LoVo (cell line): ENCODE measurements at places on chromosomes 2 and 18.

GRCh38 chr2:172944794-172945509, 130.7 kb upstream of the MAP3K20 start:
- no peak for DNase-seq

- DNase-seq: no peak
Observed at GRCh38 chr2:229417916-229418315, 146.8 kb upstream of the PID1 start.

DNA sequence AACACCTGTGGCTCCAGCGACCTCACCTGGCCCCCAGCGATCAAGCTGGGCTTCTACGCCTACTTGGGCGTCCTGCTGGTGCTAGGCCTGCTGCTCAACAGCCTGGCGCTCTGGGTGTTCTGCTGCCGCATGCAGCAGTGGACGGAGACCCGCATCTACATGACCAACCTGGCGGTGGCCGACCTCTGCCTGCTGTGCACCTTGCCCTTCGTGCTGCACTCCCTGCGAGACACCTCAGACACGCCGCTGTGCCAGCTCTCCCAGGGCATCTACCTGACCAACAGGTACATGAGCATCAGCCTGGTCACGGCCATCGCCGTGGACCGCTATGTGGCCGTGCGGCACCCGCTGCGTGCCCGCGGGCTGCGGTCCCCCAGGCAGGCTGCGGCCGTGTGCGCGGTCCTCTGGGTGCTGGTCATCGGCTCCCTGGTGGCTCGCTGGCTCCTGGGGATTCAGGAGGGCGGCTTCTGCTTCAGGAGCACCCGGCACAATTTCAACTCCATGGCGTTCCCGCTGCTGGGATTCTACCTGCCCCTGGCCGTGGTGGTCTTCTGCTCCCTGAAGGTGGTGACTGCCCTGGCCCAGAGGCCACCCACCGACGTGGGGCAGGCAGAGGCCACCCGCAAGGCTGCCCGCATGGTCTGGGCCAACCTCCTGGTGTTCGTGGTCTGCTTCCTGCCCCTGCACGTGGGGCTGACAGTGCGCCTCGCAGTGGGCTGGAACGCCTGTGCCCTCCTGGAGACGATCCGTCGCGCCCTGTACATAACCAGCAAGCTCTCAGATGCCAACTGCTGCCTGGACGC, 4.9 kb downstream of the GPR35 start:
- DNase-seq: no peak

DNA sequence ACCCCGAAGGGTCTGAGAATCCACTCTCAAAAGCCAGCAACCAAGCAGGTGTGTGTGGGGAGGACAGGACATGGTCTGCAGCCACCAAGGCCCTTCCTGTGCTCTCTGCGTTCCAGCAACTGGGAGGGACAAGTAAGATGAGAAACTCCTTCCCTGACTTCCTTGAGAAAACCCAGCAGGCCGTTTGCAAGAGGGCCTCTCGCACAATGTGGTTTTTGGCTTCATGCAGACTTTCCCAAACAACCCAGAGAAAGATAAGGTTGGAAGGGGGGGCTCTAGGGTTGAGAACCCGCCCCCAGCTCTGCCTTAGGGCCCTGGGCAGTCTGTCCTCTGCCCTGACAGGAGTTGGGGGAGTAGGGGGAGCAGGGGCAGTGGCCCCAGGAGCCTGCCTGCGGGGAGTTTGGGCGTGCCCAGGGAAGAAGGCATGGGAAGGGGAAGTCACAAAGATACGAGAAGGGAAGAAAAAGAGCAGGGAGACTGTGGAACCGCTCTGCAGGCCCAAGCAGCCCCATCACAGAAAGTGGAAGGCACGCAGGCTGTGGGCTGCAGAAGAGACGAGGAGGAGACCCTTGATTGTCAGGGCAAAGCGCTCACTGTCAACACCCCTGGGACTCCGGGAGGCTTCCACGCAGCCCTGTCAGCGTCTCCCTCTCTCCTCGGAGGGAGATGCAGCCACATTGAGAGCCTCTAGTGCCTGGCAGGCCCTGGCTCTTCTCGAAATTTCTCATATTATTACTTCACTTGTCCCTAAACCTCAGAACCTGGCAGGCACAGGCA, 99.8 kb downstream of the SMAD7 start:
- DNase-seq: no peak

DNA sequence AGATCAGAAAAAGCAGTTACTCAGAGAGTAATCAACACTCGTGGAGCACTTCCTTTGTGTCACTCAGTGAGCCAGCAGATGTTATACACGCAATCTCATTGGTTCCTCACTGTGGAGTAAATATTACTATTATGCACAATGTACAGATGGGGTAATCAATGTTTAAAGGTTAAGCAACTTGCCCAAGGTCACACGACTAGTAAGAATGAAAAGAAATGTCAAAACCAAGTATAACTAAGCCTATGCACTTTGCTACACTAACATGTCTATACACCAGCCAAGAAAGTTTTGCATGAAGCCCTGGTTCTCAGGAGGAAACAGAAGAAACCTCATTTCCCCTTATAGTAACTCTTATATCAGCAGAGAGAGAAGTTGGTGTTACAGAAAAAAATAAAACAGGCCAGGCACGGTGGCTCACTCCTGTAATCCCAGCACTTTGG, 5.4 kb downstream of the METTL21A start:
- DNase-seq: no peak

GRCh38 chr2:190578158-190579057, 43.9 kb upstream of the NEMP2 start:
- DNase-seq: peak; percentile 95

- no peak for DNase-seq
Observed at GRCh38 chr2:226847090-226847489, 11.2 kb downstream of the RHBDD1 start.

DNA sequence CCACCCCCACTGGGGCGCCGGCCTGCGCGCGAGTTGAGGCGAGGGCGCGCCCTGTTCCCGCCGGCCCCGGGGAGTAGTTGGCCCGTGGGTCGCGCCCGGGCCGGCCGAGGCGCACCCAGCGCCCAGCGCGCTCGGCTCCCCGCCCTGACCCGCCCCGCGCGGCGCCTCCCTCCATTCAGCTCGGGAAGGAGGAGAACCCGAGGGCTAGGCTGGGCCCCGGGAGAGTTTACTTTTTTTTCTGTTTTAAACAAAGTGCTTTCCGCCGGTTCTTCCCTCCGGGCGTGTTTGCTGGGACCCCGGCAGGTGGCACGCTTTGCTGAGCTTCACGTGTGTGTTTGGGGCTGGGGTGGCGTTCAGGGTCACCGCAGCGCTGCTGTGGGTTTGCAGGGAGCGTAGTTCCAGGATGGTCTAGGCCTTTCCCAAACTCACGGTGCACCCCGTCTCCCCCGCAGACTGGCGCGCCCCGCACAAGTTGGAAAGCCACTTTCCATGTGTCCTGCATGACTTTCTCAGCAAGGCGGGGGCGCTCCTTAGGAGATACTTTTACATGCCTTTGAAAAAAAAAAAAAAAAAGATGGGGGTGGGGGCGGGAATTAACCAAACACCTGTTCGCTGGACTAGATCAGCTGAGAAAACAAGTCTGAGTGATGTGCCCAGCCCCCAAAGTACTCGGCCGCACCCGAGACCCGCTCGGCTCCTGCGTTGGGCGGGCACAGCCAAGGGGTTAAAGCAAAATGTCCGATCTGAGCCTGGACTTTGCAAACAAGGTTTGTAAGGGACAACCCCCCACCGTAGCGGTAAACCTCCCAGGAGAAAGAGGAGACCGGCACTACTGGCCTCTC, 825 bp downstream of the ITGA6 start:
- peak; percentile 42 for DNase-seq

DNA sequence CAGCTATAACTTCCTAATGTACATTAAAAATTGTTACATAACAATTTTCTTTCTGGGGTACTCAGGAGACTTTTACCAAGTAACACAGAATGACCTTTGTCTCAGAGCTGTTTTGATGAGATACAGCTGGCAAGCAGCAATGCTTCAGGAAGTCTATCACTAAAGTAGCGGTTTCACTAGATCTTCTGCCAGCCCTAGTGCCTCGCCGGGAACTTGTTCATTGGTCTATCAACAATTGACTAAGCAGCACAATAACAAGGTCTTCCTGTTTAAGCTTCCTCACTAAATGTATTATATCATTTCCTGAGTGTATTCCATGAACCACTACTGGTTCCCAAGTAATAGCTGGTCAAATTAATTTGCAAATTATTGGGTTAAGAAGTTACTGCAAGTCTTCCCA, 69.2 kb downstream of the TRIP12 start:
- DNase-seq: no peak

- no peak for DNase-seq
Observed at GRCh38 chr2:54986264-54986663, 64.0 kb downstream of the RTN4 start.

DNA sequence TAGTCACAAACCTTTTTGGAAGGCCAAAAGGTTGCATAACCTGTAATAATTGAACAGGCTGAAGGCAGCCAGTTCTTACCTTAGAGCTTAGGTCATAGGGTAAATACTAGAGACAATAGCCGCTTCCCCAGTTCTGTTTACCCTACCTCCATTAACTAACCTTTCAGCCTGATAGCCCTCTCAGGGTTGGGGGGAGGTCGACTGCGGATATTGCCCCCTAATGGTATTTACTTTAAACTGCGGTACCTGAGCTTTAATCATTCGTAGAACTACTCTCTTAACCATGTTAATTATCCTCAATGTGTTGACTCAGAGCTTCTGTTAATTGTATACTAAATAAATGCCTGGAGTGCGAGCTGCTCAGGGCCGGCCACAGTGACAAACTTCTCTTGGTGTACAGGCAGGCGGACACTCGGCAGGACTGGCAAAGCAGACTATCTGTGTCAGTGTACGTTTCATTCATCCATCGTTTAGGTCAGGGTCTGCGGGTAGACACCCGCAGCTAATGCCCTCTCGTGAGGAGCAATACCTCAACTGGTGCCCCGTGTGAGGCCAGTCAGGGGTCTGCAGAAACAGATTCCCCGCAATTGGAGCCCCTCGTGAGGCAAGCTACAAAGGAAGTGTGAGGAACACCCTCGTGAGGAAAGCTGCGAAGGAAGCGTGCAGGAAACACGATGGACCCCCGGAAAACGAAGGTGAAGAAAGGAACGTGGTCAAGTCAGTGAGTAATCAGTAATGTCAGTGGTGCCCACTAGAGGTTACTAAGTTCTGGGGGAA, 115.3 kb upstream of the SCN7A start:
- DNase-seq: no peak

- DNase-seq: no peak
Observed at GRCh38 chr2:223765221-223765785, 72.1 kb downstream of the AP1S3 start.

- no peak for DNase-seq
Observed at GRCh38 chr2:196248467-196249094, 77.2 kb upstream of the STK17B start.

GRCh38 chr2:142725386-142725785, 152.1 kb upstream of the KYNU start:
- no peak for DNase-seq

DNA sequence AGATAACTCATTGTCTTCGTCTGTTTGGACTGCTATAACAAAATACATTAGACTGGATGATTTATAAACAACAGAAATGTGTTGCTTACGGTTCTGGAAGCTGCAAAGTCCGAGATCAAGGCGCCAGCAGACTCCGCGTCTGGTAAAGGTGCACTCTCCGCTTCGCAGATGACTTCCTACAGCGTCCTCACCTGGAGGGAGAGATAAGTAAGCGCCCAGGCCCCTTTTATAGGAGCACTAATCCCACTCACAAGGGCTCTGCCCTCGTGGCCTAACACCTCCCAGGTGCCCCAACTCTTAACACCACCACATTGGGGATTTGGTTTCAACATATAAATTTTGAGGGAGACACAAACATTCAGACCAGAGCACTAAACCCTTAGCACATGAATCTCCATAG, 51.3 kb downstream of the SERTAD2 start:
- DNase-seq: no peak

- no peak for DNase-seq
Observed at GRCh38 chr18:69216321-69216720, 184.4 kb upstream of the DOK6 start.

DNA sequence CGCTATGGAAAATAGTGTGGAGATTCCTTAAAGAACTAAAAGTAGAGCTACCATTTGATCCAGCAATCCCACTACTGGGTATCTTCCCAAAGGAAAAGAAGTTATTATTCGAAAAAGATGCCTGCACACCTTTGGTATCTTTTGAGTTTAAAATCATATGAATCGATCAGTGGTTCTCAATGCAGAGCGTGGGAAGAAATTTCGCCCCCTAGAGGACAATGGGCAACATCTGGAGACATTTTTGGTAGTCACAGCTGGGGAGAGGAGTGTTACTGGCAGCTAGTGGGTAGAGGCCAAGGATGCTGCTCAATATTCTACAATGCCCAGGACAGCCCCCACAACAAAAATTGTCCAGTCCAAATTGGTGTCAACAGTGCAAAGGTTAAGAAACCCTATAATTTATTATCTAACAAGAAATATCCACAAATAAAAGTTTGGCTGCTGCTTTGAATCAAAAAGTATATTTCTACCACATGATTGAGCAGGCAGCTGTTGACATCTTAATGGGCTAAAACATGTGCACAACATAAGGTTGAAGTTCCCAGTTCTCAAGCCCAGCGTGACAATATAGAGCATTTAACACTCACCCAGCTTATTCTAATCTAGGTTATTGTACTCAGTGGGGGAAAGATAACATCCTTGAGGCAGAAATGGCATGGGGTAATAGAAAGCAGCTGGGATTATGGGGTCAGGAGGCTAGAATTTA, 425.7 kb downstream of the LRATD1 start:
- no peak for DNase-seq

- no peak for DNase-seq
Observed at GRCh38 chr18:77086034-77086433, 46.5 kb downstream of the MBP start.

DNA sequence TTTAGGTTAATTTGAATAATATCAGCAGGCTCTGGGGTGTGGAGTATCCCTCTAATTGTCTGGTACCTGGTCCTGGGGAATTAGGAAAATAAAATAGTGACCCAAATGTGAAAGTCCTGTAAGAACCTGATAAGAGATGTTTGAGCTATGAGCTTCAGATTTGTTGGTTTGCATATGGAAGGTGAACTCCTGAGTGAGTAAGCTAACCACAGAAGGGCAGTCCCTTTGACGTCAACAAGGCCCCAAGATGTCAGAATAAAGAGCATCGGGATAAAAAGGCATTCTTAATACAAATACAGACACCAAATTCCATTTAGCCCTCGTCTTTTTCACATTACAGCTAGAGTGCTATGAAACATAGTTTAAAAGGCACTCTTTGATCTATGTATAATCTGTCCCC, 1366.3 kb upstream of the TMEFF2 start:
- no peak for DNase-seq

DNA sequence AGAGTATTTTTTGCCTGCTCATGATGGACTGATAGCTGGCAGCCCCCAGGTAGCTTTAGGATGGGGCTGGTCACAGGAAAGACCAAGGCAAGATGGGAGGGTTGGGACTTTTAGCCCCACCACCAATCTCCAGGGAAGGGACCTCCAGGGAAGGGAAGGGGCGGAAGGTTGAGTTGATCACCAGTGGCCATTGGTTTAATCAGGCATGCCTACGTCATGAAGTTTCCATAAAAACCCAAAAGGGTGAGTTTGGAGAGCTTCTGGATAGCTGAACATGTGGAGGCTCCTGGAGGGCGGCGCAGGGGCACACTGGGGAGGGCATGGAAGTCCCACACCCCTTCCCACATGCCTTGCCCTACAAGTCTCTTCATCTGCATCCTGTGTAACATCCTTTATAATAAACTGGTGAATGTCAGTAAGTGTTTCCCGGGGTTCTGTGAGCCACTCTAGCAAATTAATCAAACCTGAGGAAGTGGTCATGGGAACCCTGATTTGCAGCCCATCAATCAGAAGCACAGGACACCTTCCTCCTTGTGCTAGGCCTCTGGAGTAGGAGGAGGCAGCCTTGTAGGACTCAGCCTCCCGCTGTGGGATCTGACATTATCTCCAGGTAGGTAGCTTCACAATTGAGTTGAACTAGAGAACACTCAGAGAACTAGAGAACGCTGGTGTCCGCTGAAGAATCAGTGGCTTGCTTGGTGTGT, 30.3 kb downstream of the RAB31 start:
- no peak for DNase-seq

GRCh38 chr2:28567061-28567471, 71.2 kb downstream of the PLB1 start:
- DNase-seq: peak; percentile 5
